ENCODE measurements at places on chromosomes 3 and 15.

GRCh38 chr3:27767000-27767399 lies 44.9 kb upstream of the EOMES start:
- DNase-seq: no peak

GRCh38 chr3:12175844-12176453 lies 17.2 kb upstream of the TIMP4 start:
- DNase-seq: no peak

- no peak for DNase-seq
These were observed 117.0 kb downstream of the FILIP1L start for GRCh38 chr3:99997293-99997692.

- DNase-seq: no peak
These were observed 69.5 kb upstream of the VEPH1 start for GRCh38 chr3:157572559-157573270.

DNA sequence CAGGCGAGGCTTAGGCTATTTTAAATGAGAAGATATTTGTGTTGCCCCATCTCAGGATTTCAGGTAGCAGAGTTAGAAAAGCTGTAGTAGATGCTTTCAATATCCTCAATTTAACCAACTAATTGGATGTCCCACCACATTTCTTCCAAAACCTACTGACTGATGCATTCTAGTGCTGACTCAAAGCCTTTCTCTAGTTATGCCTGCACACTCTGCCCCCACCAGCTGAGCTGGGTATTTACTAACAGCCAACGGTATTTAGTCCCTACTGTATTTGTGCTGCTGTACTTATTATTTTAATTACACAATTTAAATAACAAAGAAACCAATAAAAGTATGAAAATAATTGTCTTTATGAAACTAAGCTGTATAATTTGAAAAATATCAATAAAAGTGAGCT lies 139.5 kb downstream of the OSBPL10 start:
- DNase-seq: no peak

GRCh38 chr3:160112996-160113395 lies 112.2 kb upstream of the C3orf80 start:
- no peak for DNase-seq

Measured in cortex of kidney (tissue), 1 donor.